ENCODE measurements at places on chromosomes 16 and 17. TPM values are rescaled to one million over a fixed set of nuclear protein-coding genes. Genes with fewer than 3 reads are reported as not detected.

Gene ENGASE
- 18.1 TPM for total RNA-seq

Gene KPNB1
- 446 TPM for total RNA-seq

Gene ALDH3A1
- not detected for total RNA-seq

Gene SEPTIN12
- not detected for total RNA-seq

Gene HOXB1
- not detected for total RNA-seq

Gene VASN
- 10.6 TPM for total RNA-seq

Gene C16orf46
- 1.7 TPM for total RNA-seq

Gene C17orf107
- 4.2 TPM for total RNA-seq

Gene GPR179
- total RNA-seq: under 0.01 TPM

Gene DLX3
- not detected for total RNA-seq

Gene PSMD7
- total RNA-seq: 126 TPM

Gene ARHGAP44
- 1.3 TPM for total RNA-seq

Measured in renal cortical epithelial cell (primary cell).